Putamen (tissue), 1 donor: ENCODE measurements at places on chromosomes 5 and 9.

DNA sequence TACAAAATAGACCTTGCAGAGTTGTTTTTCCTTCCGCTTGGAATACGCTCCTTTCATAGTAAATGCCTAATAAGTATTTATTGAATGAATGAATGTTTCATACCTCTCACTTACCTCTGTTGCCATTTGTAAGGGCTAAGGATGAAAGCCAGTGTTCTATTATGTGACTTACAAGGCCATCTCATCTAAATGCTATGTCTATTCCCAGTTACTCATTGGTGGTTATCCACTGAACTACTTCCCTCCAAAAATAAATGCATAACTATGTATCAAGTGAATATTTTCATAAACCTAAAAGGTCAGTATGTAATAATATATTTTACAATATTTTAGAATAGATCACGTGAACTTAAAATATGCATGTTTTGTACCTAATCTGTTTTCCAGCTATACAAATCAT is 670.5 kb upstream of the RGMB start:
- DNase-seq = no peak

- no peak for DNase-seq
Observed at GRCh38 chr9:95425910-95426551, 90.7 kb downstream of the PTCH1 start.

GRCh38 chr5:156420665-156421064 is 93.7 kb downstream of the SGCD start:
- no peak for DNase-seq

DNA sequence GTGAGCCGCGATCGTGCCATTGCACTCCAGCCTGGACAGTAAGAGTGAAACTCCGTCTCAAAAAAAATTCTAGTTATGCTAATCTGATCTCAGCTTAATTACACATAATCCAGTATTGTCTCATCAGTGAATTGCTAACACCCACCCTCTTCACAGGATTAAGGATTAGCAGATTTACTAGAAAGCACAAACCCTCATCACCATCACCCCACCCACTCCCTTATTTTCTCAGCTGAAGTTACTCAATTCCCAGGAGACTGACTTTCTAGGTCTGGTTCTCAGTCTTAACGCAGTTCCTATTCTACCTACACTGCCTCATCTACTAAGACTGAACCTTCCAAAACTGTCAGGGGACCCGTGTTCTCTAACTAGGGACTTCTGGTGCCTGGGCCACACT is 9.0 kb downstream of the TOR1B start:
- no peak for DNase-seq

DNA sequence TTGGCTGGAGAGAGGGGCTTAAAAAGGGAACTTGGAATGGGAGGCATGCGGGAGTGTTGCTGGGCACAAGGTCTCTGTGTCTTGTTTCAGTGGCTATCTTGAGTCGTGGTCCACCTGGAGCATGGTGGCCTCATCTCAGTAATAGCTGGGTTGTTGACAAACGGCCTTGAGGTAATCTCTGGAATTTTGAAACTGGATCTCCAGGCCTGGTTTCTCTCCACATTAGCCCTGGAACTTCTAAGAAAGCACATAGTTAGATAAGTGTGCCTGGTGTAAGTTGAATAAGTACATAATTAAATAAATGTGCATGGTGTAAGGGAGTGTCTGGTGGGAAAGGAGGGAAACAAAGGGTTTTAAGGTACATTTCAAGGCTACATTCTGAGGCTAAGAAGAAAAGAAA is 62.2 kb downstream of the INIP start:
- DNase-seq = no peak

DNA sequence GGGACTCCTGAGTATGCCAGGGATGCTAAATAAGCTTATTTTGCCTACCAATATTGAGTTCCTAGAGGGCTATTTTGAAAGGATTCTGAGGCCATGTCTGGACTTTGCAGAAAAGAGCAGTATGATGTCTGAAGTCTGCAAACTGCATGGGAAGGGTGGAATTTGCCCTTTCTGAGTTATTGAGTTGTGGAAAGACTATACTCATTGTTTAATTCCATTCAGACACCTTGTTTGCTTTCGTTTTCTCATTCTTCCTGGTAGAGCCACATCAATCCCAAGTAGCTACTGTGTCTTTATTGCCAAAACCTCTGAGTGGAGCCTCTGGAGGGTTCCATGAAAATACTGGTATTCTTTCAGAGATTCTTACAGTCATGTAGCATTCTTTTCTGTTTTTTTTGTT is 50.9 kb upstream of the PPP1R2B start:
- no peak for DNase-seq

DNA sequence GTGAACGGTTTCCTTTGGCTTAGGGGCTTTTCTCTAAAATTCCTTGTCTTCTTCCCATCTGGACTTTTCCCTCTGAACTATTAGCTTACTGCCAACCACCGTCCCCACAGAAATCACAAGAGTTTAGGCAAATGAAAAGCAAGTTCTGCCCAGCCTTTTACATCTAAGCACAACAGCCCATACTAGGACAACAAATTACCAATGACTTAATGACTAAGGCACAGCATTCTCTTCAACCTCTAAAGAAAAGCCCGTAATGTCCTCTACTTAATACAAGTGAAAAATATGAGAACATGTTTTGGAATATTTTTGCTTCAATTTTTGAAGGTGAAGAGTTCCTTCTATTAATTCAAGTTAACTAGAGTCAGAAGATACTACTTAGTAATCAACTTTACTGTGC is 1.2 kb downstream of the ZBTB5 start:
- DNase-seq = no peak

- no peak for DNase-seq
Observed at GRCh38 chr5:76269259-76269931, 133.7 kb upstream of the IQGAP2 start.

DNA sequence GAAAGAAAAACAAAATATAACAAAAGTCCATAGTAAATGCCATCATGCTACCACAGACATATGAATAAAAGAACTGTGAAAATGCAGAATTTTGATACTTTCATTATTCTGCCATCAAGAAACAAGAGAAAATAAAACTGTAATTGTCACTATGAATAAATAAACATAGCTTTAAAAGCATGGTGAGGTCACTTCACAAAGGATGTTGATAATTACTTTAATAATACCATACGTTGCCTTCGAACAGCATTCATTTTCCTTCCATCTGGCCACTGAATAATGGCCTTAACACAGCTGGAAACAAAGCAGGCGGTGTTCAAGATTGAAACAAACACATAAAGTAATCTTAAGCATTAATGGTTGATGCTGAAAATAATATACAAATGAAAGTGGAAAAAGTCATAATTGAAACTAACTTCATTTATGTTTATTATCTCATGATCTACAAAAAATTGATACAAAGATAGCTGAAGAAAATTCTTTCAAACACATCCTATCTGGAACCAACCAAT is 102.0 kb downstream of the AGTPBP1 start:
- DNase-seq = no peak

- no peak for DNase-seq
Observed at GRCh38 chr9:94160594-94161501, 76.6 kb downstream of the PTPDC1 start.
